ENCODE measurements at places on chromosomes 1 and 21.

DNA sequence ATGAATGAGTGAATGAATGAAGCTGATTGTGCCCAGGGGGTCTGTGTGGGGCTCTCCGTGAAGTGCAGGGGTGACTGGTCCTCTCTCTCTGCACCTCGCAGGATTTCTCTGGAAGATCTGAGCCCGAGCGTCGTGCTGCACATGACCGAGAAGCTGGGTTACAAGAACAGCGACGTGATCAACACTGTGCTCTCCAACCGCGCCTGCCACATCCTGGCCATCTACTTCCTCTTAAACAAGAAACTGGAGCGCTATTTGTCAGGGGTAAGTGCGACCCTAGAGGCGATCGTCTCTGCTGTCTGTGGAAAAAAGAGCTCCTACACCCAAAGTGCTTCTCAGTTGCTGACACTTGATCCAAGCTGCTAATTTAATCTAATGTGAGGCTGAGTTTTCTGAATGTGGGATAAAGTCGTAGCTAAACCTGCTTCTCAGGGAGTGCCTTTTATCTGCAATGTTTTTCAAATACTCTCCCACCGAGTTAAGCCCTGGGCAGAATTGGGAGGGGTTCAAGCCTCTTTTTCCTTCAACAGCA is 101.7 kb downstream of the HUNK start:
- no peak for DNase-seq

- peak; percentile 57 for DNase-seq
Measured at GRCh38 chr1:28718586-28719331, 18.0 kb upstream of the YTHDF2 start.

DNA sequence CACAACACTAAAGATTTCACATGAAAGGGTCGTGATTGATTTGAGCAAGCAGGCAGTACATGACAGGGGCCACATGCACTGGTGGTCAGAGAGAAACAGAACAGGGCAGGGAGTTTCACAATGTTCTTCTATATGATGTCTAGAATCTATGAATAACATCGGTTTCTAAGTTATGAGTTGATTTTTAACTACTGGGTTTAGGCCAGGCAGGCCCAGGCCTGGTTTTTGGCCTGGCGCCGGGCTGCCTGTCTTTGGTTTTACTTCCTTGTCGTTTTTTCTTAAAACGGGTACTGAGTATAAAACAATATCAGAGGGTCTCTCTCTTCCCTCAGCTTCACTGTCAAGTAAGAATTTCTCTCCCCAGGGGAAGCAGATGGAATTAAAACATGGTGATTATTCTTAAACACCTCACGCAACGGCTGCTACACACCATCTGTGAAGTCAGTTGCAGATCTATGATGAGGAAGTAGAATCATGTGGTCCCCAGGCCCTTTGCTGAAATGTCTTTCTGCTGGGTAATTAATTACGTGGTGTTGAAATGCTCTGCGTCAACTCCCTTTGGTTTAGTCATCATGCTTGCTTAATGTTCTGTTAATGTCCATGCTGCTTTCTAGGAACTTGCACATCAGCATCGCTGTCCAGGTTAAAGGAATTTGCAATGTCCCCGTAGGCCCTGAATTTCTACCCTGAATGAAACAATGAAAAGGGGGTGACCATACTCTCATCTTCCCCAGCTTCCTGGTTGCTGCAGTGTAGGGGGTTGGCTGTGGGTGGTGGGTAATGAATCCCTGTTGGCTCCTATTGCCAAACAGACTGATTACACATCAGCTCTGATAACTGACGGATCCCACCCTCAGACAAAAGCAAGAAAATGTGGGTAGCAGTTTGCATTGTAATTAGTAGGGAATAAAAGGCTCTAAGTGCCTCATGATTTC is 70.3 kb downstream of the SERINC2 start:
- DNase-seq, result peak; percentile 53

DNA sequence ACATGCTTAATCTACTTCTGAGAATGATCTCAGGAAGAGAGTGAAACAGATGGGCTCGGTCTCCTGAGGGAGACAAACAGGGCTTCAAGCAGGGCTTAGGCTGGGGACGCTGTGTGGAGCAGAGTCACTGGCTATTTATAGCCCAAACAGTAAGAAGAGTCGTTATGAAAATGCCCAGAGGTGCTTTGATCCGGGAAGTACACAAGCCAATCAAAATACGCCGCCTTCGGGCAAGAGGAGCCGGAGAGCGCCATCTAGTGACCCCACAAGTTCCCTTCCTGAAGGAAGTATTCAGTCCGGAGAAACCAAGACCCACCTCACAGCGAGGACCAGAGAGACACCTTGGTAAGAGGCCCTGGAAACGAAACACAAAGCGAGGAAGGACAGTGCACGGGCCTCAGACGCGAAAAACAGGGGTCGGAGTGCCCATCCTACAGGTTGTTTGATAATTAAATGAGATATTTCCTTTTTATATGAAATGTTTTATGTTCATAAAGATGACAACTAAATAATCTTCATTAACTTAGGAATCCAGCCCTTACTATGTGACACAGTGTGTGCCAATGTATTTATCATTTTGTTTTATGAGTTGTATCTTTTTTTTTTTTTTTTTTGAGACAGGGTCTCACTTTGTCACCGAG is 25.0 kb upstream of the SCCPDH start:
- DNase-seq, result peak; percentile 92

DNA sequence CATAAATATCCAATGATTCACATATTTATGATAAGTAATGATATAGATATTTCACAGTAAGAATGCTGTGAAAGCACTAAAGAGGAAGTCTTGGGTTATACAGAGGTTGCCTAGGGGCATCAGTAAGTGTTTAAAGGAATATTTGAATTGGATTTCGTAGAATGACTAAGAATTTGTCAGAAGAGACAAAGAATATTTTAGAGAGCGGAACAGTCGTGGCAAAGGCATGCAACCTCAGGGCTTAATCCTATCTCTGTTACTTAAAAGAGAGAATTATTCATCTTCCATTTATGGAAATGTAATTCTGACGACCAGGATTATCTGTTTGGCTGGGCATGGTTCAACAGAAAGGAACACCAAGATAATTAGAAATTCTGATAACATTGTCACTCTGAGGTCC is 171.9 kb upstream of the NR5A2 start:
- DNase-seq, result peak; percentile 29

GRCh38 chr1:15475752-15476314 is at the start of gene CELA2B:
Gene CELA2B, plus strand, starts transcription at chr1:15476104. Its CDS starts 22 bp downstream, at chr1:15476126.
- no peak for DNase-seq

GRCh38 chr1:15994590-15995351 is 9.3 kb upstream of the SRARP start:
- DNase-seq, result peak; percentile 64

DNA sequence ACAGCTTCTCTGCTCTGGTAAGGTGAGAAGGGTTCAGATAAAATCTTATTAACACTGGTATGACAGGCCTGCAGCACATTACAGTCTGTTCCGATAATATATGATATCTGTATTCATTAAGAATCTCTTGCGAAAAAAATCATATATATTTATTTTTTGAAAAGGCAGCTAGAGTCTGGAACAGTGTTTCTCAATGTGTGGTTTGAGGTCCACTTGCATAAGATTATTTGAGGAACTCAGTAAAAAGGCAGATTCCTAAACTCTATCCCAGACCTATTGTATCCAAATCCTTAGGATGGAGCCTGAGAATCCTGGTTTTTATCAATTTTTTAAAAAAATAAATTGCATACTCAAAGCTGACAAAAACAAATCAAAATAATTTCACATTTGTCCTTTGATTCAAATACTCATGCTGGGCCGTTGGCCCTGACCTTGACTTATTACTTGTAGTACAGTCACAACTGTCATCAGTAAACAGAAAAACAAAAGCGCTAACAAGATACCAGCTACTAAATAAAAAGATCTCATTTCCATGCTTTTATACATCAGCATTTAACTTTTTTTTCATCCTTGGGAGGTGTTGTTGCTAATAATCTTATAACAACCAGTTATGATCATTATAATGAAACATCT is 60.6 kb downstream of the RGS2 start:
- DNase-seq, result no peak

DNA sequence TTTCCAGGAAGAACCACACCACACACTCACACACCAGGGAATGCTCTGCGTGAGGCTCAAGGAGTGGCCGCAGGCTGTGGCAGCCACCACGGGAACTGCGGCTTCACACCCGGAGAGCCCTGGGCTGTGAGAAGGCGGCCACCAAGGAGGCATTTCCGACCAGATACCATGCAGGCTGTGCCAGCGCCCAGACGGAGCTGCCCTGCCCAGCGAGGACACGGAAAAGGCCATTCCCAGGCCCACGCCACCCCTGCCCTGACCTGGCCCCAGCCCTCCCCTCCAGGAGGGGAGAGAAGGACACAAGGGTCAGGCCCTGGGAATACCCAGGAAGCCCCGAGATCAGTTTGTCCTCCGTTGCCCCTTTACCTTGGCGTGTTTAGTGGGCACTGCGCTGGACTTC is 119.3 kb downstream of the NPHP4 start:
- DNase-seq, result no peak

- no peak for DNase-seq
Measured at GRCh38 chr1:236175642-236176336, 33.5 kb downstream of the GPR137B start.

DNA sequence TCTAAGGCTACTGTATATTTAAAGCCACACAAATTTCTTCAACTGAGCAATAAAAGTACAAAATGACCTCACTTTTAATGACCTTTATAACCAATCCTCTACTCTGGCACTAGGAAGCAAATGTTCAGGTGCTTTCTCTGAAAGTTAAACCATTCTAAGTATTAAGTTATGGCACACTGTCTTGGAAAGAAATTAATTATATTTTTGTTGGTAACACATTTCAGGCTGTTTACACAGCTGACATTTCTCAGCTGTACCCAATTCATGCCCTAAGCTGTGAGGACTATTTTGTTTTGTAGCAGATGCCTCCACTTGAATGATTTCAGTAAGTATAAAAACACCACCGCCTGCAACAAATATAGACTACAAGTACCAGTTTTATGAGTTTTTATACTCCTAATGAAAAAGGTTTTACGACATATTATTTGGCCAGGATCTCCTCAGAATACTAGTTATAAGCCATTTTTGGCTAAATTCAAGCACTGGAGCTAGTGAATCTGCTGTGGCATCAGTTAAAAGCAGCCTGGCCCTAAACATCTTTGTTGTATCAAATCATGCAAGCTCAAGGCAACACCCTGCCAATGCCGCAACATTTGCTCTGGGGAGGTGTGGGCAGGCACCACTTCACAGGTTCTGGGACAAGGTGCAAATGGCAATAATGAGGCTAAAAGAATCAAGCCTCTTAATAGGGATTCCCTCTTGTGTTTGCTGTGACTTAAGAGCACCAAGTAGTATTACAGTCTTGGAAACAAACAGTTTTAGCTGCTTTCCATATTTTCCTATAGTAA is 228.4 kb upstream of the DMRTA2 start:
- DNase-seq, result no peak

DNA sequence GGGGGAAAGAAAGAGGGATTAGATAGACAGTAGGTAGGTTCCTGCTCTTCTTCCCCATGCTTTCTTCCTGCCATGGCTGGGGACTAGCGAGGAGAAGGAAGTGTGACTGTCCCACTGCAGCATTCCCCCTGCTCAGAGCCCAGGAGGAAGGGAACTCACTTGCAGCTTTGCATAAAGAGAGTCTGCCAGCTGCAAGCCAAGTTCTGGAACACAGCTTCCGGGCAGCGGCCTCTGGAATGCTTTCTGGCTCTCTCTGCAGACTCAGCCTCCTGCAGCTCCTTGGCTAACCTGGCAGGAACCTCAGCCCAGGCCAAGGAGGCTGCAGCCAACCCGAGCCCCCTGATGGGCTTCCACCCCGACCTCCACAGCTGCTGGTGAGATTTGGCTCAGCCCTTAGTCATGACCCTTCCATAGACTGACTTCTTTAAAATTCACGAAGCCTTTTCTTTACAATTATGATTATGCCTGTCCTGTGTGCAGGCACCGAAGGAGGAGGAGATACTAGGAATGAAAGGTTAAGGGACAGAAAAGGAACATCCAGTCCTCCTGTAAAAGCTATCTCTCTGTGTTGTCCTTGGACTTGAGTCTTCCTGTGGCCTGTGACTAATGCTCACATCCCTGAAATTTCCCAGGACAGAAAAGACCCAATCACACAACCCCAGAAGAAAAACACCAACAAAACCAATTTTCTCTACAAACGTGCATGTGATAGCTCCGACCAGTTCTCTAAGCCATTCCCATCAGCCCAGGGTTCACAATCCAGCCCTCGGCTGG is 108.2 kb upstream of the OLIG2 start:
- peak; percentile 9 for DNase-seq

DNA sequence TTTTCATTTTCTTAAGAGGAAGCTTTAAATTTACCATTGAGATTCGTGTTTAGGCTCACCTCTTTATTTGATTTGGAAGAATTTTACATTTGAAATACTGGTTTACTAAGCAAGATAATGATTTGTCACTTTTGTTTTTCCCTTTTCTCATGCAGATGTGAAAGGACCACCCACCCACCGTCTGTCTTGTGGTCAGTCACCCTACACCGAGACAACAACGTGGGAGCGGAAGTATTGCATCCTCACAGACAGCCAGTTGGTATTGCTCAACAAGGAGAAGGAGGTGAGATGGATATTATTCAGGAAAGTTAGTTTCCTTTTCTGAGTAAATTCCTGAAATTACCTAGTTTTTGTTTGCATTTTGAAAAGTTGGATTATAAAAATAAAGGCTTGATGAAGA is 189.5 kb downstream of the RASAL2 start:
- peak; percentile 30 for DNase-seq

- DNase-seq, result no peak
Measured at GRCh38 chr21:36741506-36741905, 42.6 kb downstream of the SIM2 start.

DNA sequence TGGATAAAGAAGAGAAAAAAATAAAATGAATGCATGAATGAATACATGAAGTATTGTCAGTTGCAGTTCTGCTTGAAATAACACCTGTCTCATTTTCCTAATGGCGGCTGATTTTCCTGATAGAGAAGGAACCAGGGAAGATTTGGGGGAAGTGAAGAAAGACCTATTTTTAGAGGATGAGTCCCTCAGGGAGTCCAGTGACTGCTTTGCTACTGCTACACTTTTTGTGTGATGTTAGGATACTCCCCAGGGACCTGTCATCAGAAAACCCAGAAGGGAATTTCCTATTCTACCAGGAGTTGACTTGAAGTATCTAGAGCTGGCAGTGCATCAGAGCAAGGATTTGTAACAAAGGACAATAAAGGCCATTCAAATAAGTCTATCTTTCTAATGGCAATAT is 114.8 kb downstream of the MAB21L3 start:
- no peak for DNase-seq

DNA sequence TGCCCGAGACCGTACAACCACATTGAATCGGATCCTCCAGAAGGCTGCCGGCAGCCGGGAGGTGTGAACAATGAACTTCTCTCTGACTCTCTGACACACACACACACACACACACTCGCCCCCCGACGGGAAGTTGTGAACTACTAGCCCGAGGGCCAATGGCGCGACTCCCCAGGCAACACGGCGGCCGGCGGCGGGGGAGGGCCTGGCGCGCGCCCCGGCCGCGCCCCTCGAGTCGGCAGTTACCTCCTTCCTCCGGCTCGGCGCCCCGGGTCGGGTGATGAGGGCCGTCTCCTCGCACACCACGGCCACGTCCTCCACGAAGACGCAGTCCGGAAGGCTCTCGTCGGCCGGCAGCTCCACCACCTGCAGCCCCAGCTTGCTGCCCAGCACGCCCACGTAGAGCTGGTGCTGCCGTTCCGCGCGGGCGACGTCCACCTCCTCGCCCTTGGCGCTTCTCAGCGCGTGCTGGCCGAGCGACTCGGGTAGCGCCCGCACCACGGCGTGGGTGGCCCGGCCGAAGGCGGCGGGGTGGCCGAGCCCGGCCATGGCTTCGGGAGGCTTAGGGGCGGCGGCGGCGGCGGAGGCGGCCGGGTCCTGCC is 361 bp downstream of the DDAH1 start:
- peak; percentile 78 for DNase-seq

GRCh38 chr1:29638281-29638680 is 402.0 kb downstream of the PTPRU start:
- DNase-seq, result no peak

- no peak for DNase-seq
Measured at GRCh38 chr1:214475746-214476145, 75.7 kb downstream of the PTPN14 start.

Data from astrocyte of the spinal cord (primary cell).